Liver (tissue), 10 donors: ENCODE measurements at places on chromosomes 4 and X.

- H3K4me3 ChIP-seq = no peak overlapping the region
- DNase-seq = no peak
- H3K36me3 ChIP-seq = no peaks in the 10 kb centered on the region
- H3K4me1 ChIP-seq = no peaks in the 10 kb centered on the region
- no peak overlapping the region for H3K27ac ChIP-seq
- H3K27me3 ChIP-seq = no peaks in the 10 kb centered on the region
These were observed 398.3 kb upstream of the FAM47C start for GRCh38 chrX:36609616-36610585.

DNA sequence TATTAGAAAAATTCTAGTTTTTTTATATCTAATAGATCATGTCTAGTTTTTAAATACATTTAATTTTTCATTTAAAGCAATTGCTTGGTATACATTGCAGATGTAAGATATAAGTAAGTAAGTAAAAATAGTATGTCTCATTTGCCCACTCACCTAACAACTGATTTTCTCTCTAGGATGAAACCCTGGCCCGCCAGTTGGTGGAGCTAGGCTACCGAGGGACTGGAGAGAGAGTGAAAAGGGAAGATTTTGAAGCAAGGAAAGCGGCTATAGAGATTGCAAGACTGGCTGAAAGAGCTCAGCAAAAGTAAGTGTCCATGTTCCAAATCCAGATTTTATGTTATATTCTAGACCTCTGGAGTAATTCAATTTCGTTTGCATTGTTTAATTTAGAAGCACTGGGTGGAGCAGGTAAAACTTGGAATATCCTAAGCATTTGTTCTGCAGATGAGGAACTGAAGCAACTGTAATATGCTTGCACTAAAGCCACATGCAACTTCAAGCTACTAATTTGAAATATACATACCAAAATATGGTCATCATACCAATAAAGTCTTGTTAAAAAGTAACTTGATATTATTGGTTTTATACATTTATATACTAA lies 27.1 kb downstream of the CFAP299 start:
- H3K27ac ChIP-seq = no peak overlapping the region
- no peaks in the 10 kb centered on the region for H3K36me3 ChIP-seq
- H3K4me1 ChIP-seq = no peaks in the 10 kb centered on the region
- DNase-seq = no peak
- H3K4me3 ChIP-seq = no peak overlapping the region
- H3K27me3 ChIP-seq = no peaks in the 10 kb centered on the region

DNA sequence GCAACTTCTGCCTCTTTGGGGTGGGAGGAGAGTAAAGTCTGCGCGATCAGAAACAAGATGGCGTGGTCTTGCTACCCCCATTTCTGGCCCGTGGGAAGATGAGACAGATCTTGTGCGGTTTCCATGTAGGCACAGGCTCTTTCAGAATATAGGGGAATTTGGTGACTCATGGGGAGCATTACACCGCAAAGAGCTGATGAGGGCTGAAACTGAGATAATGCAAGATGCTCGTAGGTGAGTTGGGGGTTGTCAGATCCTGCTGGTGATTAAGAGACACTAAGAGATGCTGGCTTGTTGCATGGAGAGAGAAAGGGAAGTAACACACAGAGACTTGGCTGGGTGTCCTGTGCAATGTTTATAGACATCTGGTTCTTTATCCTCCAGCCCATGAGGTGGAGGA lies 1.5 kb downstream of the EVC start:
- H3K4me1 ChIP-seq = peaks cover 6% of the 10 kb centered on the region
- no peak overlapping the region for H3K4me3 ChIP-seq
- peaks cover 7% of the 10 kb centered on the region for H3K27me3 ChIP-seq
- H3K27ac ChIP-seq = no peak overlapping the region

- no peak overlapping the region for H3K27ac ChIP-seq
- no peak overlapping the region for H3K4me3 ChIP-seq
- H3K36me3 ChIP-seq = no peaks in the 10 kb centered on the region
These were observed 63.3 kb upstream of the ANXA10 start for GRCh38 chr4:168028970-168029597.

DNA sequence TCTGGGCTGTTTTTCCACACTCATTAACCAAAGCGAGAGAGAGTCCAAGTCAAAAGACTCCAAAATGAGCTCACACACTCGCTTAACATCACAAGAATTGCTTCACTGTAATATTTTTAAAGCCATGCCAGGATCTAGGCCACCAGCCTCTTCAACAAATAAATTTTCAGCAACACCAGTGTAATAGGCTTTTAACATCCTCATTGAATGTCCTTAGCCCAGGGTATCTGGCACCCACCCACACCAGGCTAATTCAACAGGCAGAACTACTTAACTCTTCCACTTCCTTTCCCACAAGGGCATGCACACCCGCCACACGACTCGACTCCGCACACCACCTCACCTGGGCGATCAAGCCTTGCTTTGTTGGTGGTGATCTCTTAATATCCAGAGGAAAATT lies 34.2 kb downstream of the FAT1 start:
- H3K27ac ChIP-seq = no peak overlapping the region
- no peak for DNase-seq
- no peak overlapping the region for H3K4me3 ChIP-seq
- H3K36me3 ChIP-seq = no peaks in the 10 kb centered on the region
- no peaks in the 10 kb centered on the region for H3K27me3 ChIP-seq
- no peaks in the 10 kb centered on the region for H3K4me1 ChIP-seq

DNA sequence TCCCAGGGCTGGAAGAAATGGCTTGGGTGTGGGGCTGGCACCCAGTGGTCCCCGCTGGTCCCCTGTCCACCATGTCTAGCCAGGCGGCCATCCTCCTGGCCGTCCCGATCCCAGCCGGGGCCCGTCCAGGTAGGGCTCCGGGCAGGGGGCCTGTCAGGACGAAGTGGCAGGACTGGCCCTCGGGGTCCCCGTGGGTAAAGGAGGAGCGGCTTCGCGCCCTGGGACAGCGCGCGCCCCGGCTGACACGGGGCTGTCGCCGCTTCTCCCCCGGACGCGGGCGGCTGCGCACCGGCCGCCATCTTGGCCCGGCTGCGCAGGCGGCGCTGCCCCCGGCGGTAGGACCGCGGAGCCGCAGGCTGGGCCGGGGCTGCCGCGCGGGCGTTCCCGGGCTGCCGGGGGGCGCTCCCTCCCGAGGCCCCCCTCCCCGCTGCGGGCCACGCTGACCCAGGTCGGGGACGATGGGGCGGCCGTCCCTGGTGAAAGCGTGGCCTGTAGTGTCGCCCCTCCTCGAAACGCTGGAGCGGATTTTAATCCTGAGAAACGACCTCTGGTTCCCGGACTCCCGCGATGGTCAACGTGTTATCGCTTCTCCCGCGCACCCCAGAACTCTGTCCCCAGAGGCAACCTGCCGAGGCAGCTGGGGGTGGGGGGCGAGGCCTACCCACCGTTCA lies 60.4 kb upstream of the BCOR start:
- DNase-seq = no peak
- no peaks in the 10 kb centered on the region for H3K36me3 ChIP-seq
